Colonic mucosa (tissue), 4 donors: ENCODE measurements at places on chromosomes 4 and X. TPM values are rescaled to one million over a fixed set of nuclear protein-coding genes. Genes with fewer than 3 reads are reported as not detected.
A peak's percentile ranks its signal among the peaks of the same experiment; 100 is the strongest.

DNA sequence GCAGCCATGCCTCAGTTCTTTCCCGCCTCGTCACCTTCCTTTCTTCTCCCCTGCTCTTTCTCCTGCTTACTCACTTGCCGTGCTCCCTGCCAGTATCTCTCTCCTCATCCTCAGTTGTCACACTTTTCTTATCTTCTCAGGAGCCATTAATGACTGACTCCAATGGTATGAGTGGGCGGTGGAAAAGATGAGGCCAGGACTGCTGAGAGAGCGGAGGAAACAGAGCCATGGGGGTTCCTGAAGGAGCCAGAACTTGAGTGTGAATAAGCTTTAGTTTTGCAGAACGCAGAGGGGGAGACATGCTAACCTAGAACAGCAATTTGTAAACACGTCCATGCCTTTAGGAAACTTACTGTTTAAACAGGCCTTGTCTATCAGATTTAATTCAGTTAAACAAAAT, 126.5 kb downstream of the CHIC2 start:
- DNase-seq: no peak

DNA sequence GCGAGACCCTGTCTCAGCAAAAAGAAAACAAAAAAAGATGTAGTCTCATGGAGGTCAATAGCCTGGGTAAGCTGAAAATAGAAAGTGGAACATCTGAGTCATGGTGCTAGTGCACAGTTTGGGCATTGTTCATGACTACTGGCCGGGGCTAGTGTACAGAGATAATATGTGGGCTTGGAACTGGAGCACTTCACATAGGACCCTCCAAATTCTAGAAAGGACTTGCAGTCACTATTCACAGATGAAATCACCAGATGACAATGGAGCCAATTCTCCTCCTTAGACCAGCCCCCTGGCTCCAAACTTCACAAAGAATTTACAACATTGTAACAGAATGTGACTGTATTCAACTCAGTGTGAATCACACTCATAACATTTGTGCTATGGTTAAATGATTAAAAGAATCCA, 367.8 kb upstream of the SLC7A11 start:
- no peak for DNase-seq

DNA sequence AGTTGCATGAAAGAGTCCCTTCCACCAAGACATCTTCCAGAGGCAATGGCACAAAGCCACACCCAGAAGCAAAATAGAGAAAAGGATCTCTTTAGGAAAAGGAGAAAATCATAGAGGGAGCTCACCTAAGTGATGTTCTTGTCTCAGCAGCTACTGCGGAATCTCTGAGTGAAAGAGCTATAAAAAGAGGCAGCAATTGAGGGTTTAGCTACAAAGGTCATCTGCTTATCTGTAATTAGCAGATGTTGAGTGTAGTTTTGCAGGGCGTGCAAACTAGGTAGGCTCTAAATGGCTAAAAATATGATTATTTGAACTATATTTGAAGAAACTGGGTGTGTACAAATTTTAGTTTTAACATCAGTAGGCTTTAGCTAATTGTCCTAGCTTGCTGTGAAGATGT, 276.0 kb downstream of the HS3ST1 start:
- DNase-seq: no peak

- no peak for DNase-seq
These were observed 311.0 kb downstream of the ADAM29 start for GRCh38 chr4:175229154-175229553.

DNA sequence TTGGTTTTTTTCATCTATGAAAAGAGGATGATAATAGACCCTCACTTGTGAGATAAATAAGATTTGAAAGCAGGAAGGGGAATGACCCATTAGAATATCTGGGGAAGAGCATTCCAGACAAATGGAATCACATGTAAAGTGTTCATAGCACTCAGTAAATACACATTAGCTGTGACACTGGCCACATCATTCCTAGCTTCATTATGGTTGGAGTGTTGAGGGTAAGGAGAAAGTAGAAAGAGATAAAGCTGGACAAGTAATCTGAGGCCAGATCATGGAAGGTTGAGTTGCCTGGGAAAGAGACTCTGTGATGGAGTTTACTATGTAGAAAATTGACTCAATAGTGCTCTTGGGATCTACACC, 6.9 kb upstream of the PGRMC1 start:
- DNase-seq: no peak

DNA sequence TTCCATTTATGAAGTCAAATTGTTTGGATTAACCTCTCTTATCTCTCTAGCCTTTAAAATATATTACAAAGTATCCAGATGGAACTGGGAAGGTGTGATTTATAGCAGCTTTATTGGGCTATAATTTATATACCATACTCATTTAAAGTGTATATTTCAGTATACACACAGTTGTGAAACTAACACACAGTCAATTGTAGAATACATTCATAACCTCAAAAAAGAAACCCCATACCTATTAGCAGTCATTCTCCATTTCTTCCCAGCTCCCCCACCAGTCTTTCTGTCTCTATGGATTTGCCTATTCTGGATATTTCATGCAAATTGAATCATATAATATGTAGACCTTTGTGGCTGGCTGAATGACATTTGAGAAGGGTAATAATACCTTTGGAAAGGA, 7.6 kb upstream of the NAP1L5 start:
- no peak for DNase-seq

DNA sequence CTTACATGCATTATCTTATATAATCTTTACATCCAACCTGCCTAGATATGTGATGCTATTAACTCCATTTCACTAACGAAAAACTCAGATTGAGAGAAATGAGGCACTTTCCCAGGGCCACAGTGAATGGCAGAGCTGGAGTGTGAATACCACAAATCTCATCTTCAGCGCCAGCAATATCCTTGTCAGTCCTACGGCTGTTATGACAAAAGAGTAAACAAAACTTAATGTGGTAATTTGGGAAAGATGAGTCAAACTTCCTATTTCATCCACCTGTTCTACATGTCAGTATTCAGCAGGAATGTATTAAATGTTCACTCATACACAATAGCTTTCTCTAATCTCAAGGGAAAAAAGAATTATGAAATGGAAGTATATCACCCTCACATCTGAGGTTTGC, 56.9 kb downstream of the FAT1 start:
- DNase-seq: no peak

DNA sequence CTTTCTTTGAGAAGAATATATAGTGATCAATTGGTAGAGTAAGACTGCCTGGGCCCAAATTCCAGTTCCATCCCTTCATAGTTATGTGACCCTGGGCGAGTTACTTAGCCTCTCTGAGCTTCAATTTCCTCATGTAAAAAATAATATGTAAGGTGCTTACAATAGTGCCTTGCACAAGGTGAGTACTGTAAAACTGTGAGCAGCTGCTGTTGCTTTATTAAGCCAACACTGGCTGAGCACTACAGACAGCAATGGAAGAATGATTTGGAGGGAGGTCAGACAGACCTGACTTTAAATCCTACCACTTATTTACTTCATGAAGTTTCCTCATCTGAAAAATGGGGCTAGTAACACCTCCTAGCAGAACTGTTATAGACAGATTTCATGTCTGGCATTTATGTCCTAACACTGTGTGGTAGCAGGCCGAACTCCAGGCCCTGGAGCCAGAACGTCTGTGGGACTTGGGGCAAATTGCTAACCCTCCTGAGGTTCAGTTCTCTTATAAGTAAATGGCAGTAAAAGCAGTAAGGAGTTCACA, 53.8 kb downstream of the RNF150 start:
- DNase-seq: no peak

DNA sequence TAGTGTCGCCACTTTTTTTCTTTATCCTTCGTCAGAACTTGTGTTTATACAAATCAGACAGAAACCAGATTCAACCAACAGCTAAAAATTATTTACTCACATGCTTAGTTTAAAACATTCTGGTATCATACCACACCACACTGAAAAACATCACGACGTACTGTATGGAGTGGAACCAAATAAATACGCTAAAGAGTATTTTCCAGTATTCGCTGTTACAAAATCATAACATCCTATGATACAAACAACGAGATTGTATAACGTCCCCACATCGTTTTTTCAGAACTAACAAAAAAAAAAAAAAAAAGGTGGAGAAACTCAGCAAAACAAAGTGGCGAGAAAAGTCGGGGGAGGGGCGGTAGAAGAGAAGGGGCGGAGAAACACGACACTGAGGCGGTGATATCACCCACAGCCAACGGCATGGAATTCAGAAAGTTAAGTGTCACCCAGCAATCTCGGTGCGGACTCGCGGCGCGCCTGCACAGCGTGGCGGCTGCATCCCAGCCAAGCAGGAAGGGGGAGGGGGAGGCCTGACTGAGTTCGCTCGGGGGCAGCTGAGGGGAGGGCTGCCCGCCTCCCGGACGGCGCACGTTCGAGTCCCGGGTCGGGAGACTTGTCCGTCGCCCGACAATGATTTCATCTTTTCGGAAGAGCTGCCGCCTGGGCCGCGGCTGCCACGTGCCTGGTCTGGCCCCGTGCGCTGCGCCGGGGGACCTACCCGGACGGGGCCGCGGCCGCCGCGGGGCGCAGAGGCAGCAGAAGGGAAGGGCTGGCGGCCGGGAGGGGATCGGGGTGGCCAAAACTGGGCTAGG, 920 bp downstream of the SETD7 start:
- peak; percentile 92 for DNase-seq

DNA sequence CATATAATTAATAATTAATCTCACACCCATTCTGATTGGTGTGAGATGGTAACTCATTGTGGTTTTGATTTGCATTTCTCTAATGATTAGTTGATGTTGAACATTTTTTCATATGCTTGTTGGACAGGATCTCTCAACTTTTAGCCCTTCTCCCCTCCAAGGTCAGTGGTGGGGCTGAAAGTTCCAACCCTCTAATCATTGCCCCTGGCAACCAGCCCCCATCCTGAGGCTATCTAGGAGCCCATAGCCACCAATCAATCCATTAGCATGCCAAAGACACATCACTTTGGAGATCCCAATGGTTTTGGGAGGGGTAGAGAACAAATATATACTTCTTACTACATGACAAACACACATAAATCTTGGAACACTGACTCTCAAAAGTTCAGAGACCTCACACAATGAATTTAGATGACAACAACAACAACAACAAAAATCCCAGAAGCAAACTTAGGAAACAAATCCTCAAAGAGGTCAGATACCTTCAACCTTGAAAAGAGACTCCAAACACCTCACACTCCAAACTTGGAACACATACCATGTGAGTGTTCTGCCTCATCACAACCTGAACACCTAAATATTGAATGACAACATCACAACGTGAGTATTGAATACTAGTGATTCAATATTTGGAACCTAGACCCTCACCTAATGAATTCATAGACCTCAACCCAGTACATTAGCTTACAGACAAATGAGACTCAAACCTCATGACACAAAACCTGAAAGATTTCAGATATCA, 19.0 kb upstream of the PAGE4 start:
- no peak for DNase-seq

GRCh38 chrX:39514801-39515200, 583.0 kb downstream of the BCOR start:
- no peak for DNase-seq

- DNase-seq: no peak
These were observed 4.7 kb downstream of the RIPPLY1 start for GRCh38 chrX:106898462-106898861.

- DNase-seq: no peak
These were observed 40.1 kb downstream of the OFD1 start for GRCh38 chrX:13774696-13775095.

- no peak for DNase-seq
These were observed 136.4 kb upstream of the FAM9C start for GRCh38 chrX:13180807-13181206.

- DNase-seq: no peak
These were observed 49.6 kb downstream of the RRAGB start for GRCh38 chrX:55767100-55767499.

DNA sequence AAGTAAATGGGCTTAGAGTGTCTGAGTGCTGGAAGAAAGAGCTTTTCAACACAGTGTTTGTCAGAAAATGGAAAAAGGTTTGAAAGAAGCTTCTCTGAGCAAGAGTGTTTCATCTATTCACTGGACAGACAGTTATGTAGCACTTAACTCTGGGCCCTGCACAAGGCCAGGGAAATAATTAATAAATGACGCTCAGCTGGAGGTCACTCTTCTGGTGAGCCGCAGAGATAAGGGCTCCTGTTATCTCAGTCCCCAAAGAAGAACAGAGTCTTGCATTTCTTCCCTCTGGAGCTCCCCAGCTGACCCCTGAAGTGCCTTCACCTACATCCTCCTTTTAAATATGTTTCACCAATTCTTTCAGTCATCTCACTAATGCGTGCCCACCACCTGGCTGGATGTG, 90.4 kb downstream of the SLC16A2 start:
- no peak for DNase-seq

GRCh38 chrX:142001934-142002333, 98.2 kb downstream of the MAGEC1 start:
- no peak for DNase-seq

DNA sequence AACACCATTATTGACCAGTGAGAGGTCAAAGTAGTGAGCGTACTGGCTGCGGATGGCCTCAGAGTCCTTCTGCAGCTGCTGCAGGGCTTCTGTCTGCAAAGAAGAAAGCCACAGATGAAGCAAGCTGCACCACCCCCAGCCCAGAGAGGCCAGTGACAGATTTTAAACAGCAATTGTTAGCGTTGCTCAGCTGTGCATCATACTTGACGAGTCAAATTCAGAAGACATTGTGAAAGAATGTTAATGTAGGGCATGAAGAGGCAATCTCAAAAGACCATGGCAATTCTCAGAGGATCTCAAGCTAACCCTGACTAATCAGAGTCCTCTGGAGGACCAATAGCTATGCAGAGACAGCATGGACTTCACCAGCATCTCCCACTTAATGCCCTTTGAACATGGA, 16.6 kb downstream of the DKC1 start:
- DNase-seq: no peak

DNA sequence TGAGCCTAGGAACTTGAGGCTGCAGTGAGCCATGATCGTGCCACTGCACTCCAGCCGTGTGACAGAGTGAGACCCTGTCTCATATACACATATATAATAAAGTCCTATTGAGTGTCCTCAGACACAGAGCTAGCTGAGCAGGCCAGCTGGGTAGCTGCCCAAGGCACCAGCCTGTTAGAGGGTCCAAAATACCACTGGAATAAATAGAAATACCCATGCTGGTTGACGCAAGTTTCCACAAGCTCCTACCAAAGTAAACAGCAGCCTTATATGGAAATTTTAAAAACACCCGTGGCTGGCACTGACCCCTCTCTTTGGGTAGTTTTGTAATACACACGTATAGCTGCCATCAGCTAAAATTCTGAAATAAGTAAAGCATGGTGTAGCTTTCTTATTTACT, 348.6 kb downstream of the BCOR start:
- no peak for DNase-seq

The SOX3 gene
- not detected for total RNA-seq

The GAGE12E gene
- not detected for total RNA-seq

The FRG2 gene
- total RNA-seq: not detected

The PABPC5 gene
- total RNA-seq: 0.64 TPM

The CSN2 gene
- not detected for total RNA-seq

The OTUD6A gene
- not detected for total RNA-seq

The FREM3 gene
- total RNA-seq: not detected

The SMAD1 gene
- total RNA-seq: 47.3 TPM

The PPEF2 gene
- total RNA-seq: not detected

The NAA11 gene
- not detected for total RNA-seq

The METAP1 gene
- total RNA-seq: 69.3 TPM
